ENCODE measurements at places on chromosomes 2 and 18.

DNA sequence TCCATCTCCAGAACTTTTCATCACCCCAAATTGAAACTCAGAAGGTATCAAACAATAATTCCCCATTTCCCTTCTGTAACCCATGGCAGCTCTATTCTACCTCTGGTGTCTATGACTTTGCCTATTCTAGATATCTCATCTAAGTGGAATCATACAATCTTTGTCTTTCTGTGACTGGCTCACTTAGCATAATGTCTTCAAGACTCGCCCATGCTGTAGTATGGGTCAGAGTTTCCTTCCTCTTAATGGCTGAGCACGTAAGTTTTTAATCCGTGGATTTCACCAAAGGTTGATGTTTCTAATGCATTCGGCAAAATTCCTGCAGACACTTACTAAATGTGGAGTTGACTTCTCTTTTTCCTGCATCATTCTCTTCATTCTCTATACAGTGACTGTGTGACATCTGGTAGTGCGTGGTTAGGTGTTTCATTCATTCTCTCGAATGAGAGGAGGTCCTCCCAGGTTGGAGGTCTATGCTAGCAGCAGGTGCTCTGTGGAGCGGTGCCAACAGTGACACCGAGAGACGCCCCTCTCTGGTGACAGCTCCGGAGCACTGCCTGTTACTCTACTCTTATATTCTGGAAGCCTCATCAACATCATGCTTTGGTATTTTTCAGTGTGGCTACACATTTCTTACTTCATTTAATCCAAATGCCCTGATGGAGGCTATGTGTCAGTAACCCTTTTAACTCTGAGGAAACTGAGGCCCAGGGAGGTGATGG lies 50.1 kb downstream of the ATOH8 start:
- DNase-seq = no peak

GRCh38 chr2:137948894-137949293 lies 15.4 kb upstream of the HNMT start:
- DNase-seq = no peak

GRCh38 chr2:105398336-105399206 lies at the start of gene FHL2:
Gene FHL2 (minus strand): TSS chr2:105399051. CDS start chr2:105386516, 12,535 bp downstream.
- peak; percentile 49 for DNase-seq

GRCh38 chr2:176018708-176019107 lies 16.6 kb upstream of the LNPK start:
- no peak for DNase-seq

DNA sequence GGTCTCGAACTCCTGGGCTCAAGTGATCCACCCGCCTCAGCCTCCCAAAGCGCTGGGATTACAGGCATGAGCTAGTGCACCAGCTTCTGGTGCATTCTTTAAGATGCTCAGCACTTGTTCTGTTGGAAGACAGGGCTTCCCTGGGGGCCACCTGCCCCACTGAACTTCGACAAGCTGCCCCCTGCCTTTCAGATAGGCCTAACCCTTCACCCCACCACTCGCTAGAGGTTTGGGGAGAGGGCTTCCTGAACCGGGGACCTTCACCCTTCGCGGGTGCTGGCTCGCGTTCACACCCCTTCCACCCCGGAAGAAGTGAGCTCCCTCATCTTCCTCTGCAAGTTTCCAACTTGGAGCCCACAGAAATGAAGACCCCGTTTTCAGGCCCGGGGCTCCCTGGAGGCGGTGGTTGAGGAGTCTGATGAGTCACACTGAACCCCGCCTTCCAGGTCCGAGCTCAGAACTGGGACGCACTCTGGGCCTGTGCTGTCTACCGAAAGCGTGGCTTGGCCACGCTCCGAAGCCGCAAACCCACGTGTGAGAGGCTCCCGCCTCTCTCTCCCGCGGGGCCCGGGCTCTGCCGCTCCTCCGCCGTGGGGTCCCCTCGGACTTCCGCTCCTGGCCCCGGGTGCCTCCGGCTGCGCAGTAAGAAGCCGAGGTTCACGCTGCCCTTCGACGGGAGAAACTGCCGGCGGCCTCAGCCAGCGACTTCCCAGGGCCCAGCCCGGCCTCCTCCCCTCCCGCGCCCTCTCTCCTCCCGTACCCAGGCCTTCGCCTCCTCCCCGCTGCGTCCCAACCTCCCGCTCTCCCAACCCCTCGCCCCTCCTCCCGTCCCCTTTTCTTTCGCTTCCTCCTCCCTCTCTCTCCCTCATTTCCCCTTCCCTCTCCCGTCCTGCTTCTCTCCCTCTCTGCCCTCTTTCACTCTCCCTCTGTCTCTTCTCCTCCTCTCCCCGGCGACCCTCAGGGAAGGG lies 47.5 kb upstream of the SP3 start:
- no peak for DNase-seq

DNA sequence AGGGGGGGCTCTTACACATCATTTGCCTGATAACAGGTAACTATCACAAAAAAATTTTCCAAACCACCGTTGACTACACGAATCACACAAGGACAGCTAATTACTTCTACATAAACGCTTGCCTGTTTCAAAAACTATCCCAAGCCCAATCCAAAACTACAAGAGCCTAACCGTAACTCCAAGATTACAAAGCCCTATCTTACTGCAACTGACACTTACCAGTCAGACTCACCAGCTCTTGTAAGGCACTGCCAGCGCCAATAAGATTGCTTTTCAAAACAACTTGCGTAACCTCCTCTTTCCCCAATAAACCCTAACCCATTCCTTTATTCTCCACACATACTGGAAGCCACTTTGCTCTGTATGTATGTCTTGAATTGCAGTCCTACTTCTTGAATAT lies 148.4 kb downstream of the NBAS start:
- DNase-seq = no peak

DNA sequence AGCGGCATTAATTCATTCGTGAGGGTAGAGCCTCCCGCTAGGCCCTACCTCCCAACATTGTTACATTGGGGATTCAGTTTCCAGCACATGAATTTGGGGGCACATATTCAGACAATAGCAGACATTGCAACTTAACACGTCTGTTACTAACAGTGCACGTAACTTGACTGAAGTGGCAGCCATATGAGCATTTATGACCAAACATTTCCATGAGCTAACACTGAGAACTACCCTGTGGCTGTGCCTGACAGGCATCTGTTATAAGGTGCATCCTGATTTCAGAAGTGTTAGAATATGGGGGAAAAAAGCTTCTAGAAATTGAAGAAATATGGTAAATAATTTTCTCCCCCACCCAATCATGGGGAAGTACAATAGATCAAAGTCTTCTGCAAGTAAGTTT lies 24.5 kb downstream of the MALT1 start:
- DNase-seq = no peak

DNA sequence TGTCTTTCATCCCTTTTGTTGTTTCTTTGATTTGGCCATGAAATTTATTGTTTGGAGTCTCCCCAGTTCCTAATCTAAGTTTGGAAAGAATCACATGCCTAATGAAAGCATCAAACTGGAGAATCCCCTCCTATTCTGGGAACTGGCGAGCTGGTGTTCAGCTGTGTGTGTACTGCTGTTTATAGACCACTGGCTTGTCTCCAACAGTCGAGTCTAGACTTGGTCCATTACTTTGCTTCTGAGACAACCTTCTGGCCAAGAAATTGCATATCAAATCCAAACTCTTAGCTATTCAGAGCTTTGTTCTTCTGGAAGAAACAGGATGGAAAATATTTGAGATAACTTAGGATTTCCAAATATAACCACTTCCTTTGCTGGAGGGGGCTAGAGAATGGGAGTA lies 111.5 kb upstream of the THSD7B start:
- DNase-seq = no peak

- DNase-seq = no peak
Measured at GRCh38 chr2:72214429-72215143, 66.9 kb upstream of the CYP26B1 start.

- no peak for DNase-seq
Measured at GRCh38 chr2:210660-211059, 53.2 kb downstream of the SH3YL1 start.

- no peak for DNase-seq
Measured at GRCh38 chr2:135636982-135637381, 104.7 kb upstream of the UBXN4 start.

Data from T follicular helper cell (primary cell).